Naive thymus-derived CD4-positive, alpha-beta T cell (primary cell): ENCODE measurements at places on chromosomes 11 and 22. TPM values are rescaled to one million over a fixed set of nuclear protein-coding genes. Genes with fewer than 3 reads are reported as not detected.

DNA sequence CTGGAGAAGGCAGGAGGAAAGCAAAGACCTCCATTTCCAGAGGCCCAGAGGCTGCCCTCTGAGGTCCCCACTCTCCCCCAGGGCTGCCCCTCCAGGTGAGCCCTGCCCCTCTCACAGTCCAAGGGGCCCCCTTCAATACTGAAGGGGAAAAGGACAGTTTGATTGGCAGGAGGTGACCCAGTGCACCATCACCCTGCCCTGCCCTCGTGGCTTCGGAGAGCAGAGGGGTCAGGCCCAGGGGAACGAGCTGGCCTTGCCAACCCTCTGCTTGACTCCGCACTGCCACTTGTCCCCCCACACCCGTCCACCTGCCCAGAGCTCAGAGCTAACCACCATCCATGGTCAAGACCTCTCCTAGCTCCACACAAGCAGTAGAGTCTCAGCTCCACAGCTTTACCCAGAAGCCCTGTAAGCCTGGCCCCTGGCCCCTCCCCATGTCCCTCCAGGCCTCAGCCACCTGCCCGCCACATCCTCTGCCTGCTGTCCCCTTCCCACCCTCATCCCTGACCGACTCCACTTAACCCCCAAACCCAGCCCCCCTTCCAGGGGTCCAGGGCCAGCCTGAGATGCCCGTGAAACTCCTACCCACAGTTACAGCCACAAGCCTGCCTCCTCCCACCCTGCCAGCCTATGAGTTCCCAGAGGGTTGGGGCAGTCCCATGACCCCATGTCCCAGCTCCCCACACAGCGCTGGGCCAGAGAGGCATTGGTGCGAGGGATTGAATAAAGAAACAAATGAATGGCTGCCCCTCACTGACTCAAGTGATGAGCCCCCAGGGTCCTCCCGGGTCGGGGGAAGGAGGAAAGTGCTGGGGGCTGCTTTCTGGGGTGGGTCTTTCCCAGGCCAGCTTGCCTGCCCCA is 10.8 kb downstream of the SLC22A12 start:
- no peak for DNase-seq

GRCh38 chr11:24470431-24470830 is 26.4 kb upstream of the LUZP2 start:
- no peak for DNase-seq

Gene PARVA
- 0.38 TPM for polyA plus RNA-seq

- no peak for DNase-seq
Measured at GRCh38 chr11:129905402-129905801, 10.0 kb upstream of the NFRKB start.

DNA sequence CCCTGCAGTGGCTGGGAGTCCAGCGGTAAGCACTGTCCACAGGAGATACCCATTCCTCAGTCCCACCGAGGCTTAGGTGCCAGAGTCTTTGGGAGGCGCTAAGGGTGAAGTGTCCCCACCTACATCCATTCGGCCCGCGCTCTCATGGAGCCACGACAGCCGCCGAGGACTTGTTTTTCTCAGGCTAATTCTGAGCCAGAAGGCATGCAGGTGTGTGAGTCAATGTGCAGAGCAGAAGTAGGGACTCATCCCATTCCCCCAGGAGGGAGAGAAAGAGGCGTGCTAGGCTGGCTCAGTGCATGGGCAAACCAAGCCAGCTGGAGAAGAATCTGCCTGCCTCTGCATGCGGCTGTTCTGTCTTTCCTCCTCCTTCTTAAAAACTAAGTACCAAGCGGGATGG is 46.6 kb downstream of the KCNC1 start:
- no peak for DNase-seq

GRCh38 chr22:19058713-19059451 is 63.3 kb downstream of the DGCR2 start:
- DNase-seq, result no peak

Gene DDI1
- polyA plus RNA-seq, result not detected

DNA sequence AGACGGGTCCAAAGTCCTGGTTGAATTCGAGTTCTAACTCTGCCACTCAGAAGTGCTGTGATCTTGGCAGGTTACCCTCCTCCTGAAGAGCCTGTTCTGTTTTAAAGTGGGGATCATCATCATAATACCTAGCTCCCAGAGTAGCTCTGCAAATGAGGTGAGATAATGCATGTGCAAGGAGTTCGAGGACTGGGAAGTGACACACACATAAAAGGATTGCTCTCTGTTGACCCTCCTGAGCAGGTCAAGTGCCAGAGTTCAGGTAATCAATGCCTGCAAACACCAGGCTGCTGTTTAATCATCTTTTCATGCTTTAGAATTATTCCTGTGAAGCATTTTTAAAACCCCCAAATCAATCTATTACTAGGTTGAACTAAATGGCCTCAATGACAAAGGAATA is 19.9 kb downstream of the RCN1 start:
- no peak for DNase-seq

DNA sequence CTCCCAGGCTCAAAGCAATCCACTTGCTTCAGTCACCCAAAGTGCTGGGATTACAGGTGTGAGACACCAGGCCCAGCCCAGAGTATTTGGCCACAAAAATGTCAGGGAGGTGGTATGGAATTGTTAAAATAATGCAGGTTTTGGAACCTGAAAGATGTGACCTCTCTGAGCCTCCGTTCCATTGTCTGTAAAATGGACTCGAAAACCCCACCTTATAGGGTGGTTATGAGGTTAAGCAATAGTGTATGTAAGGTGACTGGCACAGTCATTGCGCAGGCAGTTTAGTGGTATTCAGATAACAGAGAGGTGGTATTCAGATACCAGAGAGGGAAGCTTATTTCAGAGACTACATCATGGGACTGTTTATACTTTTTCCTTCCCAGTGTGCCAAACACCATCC is 52.5 kb upstream of the PRSS23 start:
- DNase-seq, result no peak

Gene PAX6
- not detected for polyA plus RNA-seq

DNA sequence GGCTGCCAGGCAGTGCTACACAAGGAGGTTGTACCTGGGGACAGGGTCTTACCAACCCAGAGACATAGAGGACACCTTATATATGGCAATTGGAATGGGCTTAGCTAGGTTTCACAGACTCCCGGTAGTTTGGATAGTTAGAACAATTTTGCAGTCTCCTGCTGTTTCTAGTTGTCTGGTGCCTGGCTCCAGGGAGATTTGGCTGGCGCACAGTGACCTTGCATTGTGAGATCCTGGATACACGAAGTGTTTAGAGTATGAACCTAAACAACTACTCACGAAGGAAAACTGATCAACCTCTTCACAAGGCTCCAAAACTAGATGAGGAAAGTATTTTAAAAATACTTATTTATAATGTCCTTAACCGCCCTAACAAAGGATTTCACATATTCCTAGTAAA is 614.7 kb downstream of the FAM181B start:
- no peak for DNase-seq

DNA sequence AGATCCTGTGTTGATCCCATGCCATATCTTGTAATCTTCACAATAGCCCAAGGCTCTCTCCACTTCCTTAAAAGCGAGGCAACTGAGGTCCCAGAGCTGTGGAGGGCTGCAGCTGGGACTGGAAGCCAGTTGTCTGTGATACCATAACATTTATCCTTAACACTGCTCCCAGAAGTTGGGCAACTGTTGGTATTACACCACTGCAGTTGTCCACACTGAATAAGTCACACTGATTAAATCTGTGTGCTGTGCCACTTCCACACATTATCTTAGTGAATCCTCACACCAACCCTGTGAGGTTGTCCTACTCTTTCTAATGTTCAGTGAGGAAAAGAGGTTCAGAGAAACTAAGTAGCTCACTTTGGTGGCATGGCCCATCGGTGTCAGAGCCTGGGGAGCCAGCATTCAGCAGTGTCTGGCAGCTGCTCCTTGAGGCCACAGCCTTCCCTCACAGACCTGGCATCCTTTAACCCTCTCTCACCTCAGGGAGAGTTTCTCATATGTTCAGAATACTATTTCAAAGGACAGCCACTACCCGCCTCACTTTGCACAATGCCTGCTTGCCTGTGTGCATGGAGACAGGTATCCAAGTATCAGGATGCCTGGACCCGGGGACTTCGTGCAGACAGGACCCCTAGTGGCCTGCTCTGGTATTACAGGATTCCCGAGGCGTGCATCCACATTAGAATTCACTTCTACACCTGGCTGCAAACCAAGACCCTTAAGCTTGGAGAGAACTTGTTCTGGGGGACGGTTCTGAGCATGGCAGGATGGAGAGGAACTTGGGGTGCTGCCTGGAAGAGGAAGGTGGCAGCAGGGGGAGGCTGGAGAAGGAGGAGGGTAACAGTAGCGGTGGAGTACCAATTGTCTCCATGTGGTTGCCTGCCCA is 221.9 kb upstream of the TBCEL start:
- DNase-seq, result no peak
